ENCODE measurements at places on chromosomes 11 and 22.
A peak's percentile ranks its signal among the peaks of the same experiment; 100 is the strongest.

DNA sequence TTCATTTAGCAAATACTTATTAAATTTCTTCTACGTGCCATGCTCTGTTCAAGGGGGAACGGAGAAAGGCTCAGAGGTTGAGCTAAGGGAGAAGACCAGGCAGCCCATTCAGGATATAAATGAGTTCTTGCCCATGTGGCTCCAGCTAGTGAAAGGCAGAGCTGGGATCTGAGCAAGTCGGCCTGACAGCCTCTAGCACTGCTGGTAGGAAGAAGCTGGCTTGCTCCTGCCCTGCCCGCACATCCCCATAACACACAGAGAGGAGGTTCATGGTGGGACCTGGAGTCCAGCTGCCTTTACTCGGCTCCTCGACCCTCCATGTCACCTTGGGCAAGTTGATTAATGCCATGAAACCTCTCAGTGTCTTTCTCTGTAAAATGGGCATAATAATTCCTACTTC, 2.0 kb downstream of the SLC15A3 start:
- no peak for DNase-seq

- no peak for DNase-seq
These were observed 26.5 kb downstream of the ABTB2 start for GRCh38 chr11:34331329-34331728.

DNA sequence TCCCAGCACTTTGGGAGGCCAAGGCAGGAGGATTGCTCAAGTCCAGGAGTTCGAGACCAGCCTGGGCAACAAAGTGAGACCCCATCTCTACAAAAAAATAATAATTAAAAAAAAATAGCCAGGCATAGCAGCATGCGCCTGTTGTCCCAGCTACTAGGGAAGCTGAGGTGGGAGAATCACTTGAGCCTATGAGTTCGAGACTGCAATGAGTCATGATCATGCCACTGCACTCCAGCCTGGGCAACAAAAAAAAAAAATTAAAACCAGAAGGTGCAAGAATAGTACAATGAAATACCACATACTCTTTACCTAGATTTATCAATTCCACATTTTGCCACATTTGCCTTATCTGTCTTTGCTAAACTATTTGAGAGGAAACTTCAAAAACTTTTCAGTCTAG, 8.2 kb downstream of the DPF2 start:
- DNase-seq: no peak

- no peak for DNase-seq
These were observed 57.9 kb downstream of the FANCF start for GRCh38 chr11:22567759-22568158.

DNA sequence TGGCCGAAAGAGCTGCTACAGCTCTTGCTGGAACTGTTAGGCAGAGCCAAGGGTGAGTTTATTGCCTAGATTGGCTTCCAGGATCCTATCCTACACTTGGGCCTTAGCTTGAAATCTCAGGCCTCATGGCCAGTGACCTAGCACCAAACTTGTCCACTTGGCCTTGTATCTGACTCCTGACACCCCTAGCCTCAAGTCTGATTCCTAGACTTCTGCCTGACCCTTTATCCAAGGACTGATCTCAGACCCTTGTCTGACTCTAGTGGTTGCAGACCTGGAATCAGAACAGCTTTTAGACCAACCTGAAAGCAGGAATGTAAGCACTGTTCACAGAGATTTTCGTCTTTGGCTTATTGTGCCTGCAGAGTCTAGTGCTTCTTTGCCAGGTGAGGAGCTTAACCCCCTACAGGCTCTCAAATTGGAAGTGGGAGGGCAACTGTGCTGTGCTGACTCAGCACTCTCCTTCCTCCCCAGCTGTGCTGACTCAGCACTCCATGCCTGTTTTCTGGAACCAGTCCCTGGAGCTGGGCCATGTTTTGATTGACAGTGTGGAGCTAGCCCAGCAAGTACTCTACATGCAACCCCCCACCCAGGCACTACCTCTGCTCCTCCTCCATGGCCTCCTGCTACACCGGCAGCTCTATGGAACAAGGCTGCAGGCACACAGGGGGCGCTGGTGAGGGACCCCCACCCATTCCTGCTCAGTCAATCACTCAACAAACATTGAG, 35.1 kb downstream of the RRP8 start:
- DNase-seq: peak; percentile 96

DNA sequence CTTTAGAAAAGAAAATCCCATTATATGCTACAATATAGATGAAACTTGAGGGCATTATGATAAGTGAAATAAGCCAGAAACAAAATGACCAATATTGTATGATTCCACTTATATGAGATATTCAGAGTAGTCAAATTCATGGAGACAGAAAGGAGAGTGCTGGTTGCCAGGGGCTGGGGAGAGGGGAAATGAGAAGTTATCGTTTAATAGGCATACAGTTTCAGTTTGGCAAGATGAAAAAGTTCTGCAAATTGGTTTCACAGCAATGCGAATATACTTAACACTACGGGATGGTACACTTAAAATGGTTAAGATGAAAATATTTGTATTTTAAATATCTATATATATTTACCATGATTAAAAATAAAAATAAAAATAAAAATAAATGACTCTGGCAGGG, 31.1 kb upstream of the RDX start:
- no peak for DNase-seq

- no peak for DNase-seq
These were observed 598.6 kb downstream of the DLG2 start for GRCh38 chr11:85028329-85029101.

DNA sequence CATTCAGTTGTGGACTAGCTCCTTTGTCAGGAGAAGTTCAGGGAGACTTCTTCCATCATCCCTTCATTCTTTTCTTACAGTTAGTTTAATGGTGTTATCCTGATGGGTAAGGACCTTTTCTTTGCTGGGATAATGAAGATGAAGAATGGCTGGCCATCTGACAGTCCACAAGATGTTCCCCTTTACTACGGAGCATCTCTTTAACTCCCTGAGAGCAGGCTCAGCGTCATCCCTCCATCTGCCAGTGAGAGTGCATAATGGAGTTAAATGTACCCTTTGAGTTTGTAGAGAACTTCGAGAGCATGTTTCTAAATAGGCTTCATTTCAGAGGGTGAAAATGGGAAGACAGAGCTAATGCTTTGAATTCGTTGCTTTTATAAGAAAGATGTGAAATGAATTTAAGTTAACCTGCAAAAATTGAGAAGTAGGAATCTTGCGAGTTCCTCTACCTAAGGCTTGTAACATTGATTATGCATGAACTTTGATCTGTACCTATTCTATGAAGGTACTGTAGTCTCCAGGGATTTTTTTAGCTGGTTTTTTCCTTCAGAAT, 1.7 kb downstream of the EP300 start:
- no peak for DNase-seq

GRCh38 chr22:32589007-32589406, 114.4 kb downstream of the FBXO7 start:
- DNase-seq: no peak

DNA sequence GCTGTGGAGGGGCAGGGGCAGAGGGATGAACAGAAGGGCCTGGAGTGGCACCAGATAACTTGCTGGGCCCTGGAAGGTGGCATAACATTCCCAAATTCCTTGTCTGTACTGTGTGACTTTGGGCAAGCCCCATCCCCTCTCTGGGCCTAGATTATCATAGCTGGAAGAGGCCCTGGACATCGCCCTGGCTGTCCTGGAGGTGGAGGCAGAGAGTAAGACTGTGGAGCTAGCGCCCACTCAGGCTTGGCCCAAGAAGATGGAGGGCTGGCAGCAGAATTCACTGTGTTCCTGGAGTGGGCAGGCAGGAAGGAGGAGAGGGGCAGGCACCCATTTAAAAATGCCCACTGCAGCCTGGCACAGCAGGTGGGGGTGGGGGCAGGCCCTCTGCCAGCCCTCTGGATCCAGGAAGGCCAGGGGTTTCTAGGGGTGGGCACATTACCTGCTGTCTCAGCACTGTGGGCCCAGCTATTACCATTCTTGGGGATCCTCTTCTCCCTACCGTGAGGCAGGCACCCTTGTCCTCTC, 22.6 kb downstream of the ARHGEF17 start:
- peak; percentile 72 for DNase-seq

DNA sequence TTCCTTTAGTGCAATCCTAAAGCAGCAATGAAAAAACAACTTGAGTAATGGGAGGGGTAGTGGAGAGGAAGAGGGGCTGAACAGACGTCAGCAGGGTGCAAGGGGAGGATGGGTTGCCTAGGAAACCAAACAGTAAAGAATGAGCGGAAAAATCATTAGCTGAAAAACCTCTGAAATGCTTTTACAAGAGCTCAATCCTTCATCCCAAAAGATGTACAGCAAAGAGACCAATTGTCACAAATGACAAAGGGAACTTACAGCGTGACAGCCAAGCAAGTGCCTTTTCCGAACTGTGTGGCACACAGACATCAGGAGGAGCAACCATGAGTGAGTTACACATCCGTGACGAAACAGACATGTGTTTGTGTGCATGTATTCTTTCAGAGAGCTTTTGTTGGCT, 104.6 kb downstream of the SIK3 start:
- peak; percentile 33 for DNase-seq

- no peak for DNase-seq
These were observed 11.4 kb upstream of the VSTM5 start for GRCh38 chr11:93861808-93862207.

DNA sequence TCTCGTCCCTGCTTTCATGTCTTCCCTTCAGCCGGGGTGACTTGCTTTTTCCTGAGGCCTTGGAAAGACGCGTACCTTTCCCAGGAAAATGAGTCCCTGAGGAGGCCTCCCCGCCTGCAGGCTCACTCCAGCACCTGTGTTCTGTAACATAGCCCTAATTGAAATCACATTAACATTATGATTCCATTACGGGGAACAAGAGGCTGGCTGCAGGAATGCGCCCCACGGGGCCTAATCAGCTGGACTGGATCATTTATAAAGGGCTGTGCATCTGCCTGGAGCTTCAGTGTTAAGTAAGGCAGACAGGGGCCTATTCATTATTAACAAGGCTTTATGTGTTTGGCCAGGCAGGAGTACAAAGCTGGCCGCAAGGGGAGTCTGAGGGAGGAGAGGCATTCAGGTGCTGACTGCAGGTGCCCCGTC, 41.9 kb upstream of the TSPAN18 start:
- no peak for DNase-seq

GRCh38 chr11:61111050-61111435, 8.8 kb downstream of the CD5 start:
- DNase-seq: no peak
